ENCODE measurements at places on chromosomes 4 and X.

- DNase-seq: no peak
These were observed 262.1 kb downstream of the NKX6-1 start for GRCh38 chr4:84237008-84237407.

GRCh38 chrX:151697522-151697921 is 2.3 kb downstream of the PRRG3 start:
- no peak for DNase-seq

DNA sequence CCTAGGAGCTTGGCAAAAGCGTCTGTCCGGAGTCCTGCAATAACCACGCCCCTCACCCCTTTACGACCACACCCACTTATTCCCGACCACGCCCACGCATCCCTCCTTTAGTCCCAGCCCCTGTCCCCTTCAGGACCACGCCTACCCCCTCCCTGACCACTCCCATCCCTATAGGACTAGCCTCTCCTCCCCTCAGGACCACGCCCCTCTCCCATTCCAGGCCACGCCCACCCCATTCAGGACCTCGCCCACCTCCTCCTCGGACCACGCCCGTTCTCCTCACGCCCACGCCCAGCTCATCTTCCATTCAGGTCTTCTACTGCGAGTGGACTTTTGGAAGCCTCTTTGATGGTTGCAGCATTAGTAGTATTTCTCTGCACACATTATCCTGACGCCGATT is 131.2 kb upstream of the STX18 start:
- DNase-seq: no peak

- DNase-seq: peak; percentile 40
These were observed 31.3 kb upstream of the ARHGEF38 start for GRCh38 chr4:105520819-105521790.

DNA sequence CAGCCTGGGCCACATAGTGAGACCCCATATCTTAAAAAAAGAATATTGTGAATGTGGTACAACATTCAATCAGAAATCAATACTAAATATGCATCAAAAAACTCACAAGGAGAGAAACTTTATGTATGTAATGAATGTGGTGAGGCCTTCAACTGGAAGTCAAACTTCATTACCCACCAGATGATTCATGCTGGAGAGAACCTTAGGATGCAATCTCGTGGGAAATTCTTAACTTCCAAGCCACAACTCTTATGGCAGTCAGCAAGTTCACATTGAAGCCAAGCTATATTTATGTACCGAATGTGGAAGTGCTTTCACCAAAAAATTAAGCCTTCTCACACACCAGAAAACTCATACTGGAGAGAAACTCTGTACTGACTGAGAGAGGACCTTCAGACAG is 84.5 kb upstream of the UXT start:
- DNase-seq: no peak

Data from retina (tissue), 1 donor.